IPS DF 6.9 (cell line): ENCODE measurements at places on chromosomes 1 and 21.

DNA sequence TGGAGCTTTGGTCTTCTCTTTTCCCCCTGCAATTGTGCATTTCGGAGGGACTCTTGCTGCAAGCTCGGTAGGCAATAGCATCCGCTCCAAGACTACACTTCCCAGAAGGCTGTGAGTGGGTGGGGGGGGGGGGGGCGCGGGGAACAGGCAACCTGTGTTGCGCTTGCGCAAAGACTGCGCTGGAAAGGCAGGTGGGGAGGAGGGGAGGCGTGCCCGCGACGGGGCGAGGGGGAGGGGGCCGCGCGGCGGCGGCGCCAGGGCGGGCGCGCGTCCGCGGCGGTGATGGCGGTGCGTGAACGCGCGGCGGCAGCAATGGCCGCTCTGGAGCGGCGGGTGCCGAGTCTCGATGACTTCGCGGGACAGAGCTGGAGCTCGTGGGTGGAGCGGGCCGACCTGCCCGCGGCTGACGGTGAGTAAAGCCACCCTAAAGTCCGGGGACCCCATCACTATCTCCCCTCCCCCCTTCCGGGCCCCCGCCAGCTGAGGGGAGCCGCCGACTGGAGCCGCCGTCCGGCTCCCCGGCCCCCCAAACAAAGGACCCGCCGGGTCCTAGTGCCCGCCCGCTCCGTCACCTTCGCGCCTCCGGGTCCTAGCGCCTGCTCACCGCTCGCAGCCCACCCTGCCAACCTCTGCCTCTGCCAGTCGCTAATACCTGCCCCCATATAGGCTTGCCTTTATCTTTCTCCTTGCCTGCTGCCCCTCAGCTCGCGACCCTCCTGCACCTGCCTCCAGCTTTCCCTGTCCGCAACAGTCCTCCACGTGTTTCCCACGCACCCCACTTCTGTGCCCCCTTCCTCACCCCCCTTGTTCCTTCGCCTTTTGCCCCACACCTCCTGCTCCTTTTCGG lies at the start of gene ATXN7L2:
Gene ATXN7L2, plus strand, starts transcription at position 234 of the 847 bp plus-strand sequence. Its CDS starts 49 bp downstream, at position 283.
- no peak for DNase-seq

DNA sequence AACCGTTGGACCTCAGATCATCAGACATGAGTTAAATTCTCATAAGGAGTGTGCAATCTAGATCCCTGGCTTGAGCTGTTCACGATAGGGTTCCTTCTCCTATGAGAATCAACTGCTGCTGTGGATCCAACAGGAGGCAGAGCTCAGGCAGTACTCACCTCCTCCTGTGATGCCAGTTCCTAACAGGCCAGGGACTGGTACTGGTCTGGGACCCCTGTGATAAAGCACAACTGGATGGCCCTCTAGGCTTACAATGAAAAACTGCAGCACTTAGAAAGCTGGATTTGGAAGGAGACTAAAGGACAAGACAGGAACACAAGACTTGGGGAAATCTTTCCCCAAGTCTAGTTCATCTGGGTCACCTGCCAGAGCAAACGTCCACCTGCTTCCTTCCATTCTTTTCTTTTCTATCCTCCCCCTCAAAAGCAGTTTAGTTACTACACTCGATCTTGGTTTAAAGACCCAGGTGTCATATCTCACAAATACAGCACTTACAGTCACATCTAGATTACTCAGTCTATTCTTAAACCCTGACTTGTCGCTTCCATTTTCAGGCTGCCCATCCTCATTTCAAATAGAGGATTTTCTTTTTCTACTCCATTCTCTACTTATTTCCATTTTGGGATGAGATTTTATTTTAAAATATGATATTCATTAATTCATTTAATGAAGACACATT lies 59.8 kb downstream of the PTPN14 start:
- DNase-seq: no peak

GRCh38 chr1:220685879-220686278 lies 4.3 kb upstream of the C1orf115 start:
- no peak for DNase-seq

DNA sequence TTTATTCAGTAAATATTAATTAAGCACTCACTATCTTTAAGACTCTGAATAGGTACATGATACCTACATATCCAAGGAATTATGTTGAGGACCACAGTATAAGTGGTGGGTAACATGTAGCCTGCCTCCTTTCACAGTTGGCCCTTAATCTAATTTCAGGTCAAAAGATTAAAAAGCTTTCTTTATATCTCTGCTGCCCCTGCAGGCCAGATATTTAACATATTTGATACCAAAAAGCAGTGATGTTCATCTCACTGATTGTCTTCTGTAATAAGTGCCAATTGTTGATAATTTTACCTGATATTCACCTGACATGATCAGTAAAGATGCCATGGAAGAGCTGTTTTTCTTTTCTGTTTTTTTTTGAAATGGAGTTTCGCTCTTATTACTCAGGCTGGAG lies 36.5 kb downstream of the RLF start:
- DNase-seq: no peak

- no peak for DNase-seq
Measured at GRCh38 chr21:29424728-29425127, 126.0 kb downstream of the BACH1 start.

GRCh38 chr1:43853161-43853921 lies 80.3 kb upstream of the ARTN start:
- DNase-seq: no peak

DNA sequence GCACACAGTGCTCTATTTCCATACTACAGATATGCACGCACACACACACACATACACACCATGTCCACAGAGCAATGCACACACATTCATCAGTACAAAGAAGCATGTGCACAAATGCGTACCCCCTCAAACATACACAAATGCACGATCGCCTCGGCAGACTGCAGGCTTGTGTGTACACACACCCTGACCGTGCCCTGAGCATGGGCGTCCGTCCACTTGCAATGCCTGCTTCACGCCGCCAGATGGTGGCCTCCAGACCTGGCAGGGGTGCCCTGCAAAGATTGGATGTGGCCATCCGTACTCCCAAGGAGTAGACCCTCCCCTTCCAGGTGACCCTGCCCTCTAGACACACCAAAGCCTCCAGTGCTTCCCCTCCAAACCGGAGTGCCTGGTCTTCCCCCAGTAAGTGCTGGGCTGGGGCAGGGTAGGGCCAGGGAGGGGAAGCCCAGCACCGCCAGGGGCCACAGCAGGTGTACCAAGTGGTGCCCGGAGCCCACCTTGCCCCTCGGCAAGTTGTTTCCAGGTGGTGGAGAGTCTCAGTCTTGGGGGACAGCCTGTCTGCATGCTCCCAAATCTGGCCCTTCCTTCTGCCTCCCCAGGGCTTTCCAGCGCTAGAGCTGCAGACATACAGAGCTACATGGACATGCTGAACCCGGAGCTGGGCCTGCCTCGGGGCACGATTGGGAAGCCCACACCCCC lies 20.6 kb downstream of the ESPN start:
- DNase-seq: no peak

- no peak for DNase-seq
Measured at GRCh38 chr1:245285168-245285567, 130.4 kb downstream of the KIF26B start.

- peak; percentile 39 for DNase-seq
Measured at GRCh38 chr1:95117207-95118066, at the start of gene TLCD4. Gene TLCD4 (plus strand): TSS chr1:95117355. CDS start chr1:95143902, 26,547 bp downstream.

DNA sequence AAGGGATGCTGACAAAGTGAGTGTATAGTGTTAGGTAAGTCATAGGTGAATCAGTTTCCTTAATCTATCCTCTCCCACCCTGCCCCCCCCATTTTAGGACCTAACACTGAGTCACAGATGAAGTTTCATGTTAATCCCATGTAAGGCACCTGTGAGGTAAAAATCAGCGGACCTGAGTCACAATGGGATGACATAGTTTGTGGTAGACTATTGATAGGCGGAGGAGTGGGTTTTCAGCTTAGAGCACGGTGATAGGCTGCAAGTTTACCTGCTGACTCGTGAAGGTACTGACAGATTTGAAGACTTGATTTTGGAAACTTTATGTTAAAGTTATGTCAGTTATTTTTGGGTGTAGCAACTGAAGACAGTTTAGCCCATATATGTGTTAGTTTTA lies 1.7 kb downstream of the TOR1AIP1 start:
- no peak for DNase-seq

GRCh38 chr1:169184812-169185211 lies 78.3 kb downstream of the ATP1B1 start:
- no peak for DNase-seq

DNA sequence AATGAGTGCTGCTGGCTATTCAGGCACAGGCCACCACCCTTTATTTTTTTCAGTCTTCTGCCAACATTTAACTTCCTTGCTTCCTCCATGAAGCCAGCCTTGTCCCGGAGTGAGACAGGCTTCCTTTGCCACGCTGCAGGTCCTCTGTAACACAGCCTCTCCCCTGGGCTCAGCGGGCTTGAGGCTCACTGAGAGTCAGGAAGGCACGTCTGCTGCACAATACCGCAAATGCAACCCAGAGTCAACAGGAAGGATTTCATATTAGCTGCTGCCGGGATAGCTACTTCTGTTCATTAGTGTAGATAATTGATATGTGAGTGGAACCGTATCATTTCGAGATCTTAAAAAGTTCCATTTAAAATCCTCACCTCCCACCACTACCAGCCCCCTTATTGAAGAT lies 22.5 kb downstream of the MYOG start:
- DNase-seq: no peak

DNA sequence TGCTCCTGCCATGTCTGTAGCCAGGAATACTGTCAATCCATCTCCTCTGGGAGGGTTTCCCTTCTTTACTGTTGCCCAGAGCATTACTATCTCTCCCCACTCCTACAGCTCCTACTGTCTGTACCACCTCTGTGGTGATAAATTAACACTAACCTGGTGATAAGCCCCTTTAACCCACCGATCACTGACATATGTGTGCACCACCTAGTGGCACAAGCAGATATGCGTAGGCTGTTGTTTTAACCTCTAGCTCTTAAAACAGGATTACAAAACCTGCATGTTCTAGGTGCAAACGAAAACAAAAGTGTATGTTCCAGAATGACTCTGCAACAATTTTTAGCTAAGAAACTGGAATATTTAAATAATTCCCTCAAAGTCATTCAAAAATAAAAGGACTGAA lies 93.9 kb upstream of the BEND5 start:
- no peak for DNase-seq

GRCh38 chr21:35940074-35940927 lies 120.0 kb downstream of the SETD4 start:
- DNase-seq: peak; percentile 35

- peak; percentile 58 for DNase-seq
Measured at GRCh38 chr1:29271724-29272123, 35.4 kb downstream of the PTPRU start.

DNA sequence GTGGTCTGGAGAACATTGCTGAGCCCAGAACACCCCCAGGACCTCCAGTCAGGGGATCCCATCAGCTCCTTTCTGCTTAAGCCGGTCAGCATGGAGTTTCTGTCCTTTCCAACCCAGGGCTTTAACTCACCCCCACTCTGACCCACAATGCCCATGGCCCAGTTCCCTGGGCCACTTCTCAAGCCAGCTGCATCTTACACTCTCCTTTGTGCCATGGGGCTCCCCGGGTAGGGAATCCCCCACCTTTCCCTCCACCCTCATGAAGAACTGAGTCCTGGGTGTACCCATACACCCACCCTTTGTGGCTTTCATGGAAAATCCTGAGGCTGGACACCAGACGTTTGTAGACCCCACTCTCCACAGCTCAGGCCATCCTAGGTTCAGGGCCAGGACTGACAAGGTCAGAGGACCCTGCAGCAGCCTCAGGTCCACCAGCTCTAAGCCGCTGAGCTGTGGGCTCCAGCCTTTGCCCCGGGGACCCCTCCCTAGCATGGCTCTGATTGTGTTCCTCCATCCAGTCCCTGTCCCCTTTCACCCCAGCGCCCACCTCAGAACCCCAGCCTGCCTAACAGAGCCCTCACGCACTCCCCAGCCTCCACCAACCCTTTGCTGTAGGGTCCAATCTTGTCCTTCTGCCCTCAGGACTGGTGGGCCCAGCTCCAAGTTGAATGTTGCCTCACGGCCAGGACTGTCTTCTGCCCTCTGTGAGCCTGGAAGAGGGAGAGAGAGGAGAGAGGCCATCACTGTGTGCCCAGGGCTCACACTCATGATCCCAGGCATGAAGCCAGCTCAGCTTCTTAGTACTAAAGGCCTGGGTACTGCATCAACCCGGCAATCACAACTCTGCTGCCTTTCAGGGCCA lies 394.8 kb downstream of the MATN1 start:
- DNase-seq: no peak
